Renal cortex interstitium (tissue), 15 donors: ENCODE measurements at places on chromosomes 3 and 15. TPM values are rescaled to one million over a fixed set of nuclear protein-coding genes. Genes with fewer than 3 reads are reported as not detected.
A peak's percentile ranks its signal among the peaks of the same experiment; 100 is the strongest.

- no peak for DNase-seq
Measured at GRCh38 chr15:40878785-40879184, 4.8 kb upstream of the RHOV start.

- no peak for DNase-seq
Measured at GRCh38 chr3:195911041-195911945, 2.9 kb upstream of the TNK2 start.

GRCh38 chr3:71402280-71402679 is 181.2 kb downstream of the FOXP1 start:
- no peak for DNase-seq

- DNase-seq = no peak
Measured at GRCh38 chr15:83561661-83562060, 92.3 kb upstream of the ADAMTSL3 start.

- no peak for DNase-seq
Measured at GRCh38 chr3:3603351-3603750, 195.9 kb upstream of the LRRN1 start.

GRCh38 chr3:49165771-49166751 is at the start of gene CCDC71:
Gene CCDC71 (minus strand): TSS chr3:49166331. CDS start chr3:49164208, 2,123 bp downstream.
- DNase-seq = peak; percentile 56

- no peak for DNase-seq
Measured at GRCh38 chr3:131231710-131232389, 149.7 kb upstream of the NUDT16 start.

DNA sequence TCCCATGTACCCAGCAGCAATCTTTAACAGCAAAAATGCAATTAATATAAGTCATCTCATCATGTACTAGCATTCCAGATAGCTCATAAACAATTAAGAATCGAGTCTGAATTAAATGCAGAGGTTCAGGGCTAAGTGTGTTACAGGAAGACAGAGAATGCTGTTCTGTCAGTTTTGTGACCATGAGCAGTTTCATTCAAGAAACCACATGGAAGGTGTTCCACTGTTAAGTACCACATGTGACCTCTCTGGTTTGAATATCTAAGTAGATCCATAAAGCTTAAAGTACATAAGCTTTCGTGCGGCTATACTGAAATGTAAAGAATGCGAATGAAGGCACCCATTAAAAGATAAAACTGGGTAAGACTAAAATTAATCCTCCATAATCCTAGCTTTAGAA is 272.3 kb downstream of the IL5RA start:
- no peak for DNase-seq

DNA sequence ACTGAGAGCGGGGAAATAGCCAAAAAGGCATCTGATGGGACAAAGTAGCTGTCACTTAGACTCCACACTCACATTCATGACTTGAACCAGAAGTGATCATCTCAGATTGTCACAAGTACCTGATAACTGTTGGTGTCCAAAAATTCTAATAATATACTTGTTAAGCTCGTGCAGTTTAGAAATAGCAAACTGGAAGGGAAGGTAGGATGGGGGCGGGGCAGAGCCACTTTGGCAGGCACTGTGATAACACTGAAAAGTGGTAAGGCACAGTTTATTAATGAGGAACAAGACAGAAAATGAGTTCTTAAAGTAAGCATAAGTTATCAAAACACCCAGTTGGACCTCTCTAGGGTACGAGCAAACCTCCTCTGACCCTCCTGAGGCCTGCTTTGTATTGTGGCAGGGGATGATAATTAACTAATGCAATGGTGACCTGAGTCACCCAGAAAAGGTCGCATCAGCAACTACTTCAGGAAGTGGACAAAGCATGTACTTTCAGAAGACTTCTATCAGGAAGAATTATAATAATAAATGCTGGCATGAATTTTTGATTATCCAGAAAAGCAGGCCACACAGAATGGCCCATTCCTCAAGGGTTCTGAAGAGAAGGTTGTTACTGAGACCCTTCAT is 54.4 kb downstream of the ADCY5 start:
- DNase-seq = no peak

DNA sequence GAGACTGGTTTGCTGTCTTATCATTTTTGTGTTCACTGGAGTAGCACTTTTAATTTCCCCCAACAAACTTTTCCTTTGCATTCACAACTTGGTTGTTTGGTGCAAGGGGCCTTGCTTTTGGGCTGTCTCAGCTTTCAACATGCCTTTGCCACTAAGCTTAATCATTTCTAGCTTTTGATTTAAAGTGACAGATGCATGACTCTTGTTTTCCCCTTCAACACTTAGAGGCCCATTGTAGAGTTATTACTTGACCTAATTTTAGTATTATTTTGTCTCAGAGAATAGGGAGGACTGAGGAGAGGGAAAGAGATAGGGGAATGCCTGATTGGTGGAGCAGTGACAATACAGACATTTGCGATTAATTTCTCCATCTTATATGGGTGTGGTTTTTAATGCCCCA is 340.1 kb upstream of the MANF start:
- no peak for DNase-seq

DNA sequence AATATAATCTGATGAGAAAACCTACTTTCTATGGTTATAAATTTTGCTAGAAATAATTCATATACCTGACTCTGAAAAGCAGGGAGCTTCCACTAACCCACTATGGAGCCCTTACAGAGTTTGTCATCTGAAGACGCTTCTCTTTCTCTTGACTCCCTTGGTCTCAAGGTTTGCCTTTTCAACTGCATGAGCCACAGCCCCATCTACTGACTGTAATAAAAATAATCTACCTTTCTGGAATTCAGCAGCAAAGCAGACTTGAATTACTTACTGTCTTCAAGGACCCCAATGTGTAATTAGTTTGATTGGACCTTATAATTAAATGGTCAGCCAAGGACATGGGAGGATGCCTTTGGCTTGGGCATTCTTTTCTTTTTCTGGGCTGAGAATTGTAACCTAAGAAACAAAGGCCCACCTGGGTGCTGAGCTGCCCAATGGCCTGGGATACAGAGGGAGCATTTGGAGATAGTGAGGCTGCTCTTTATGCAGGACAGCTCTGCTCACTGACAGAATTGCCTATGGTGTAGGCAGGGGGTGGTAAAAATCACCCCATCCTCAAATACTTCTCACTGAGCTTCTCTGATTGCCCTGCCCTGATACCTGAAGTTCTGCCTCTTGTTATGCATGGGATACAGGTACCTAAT is 178.6 kb upstream of the TRIM42 start:
- DNase-seq = no peak

DNA sequence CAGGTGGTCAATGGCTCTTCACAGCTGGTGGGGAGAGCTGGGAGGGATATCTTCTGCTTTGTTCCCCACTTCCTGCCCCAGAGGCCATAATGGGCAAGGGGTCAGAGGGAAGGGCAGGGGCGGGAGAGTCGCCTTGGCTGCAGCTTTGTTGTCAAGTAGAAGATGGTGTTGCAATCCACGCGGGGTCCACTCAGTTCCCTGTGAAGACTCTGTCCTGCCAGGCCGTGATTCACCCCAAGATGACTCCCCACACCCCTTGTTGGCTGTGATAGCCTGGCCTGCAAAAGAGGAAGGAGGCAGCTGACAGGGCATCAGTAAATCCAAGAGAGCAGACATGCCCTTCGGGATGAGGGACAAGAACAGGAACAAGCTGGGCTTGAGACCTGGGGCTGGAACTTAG is 6.9 kb downstream of the GALNT15 start:
- no peak for DNase-seq

DNA sequence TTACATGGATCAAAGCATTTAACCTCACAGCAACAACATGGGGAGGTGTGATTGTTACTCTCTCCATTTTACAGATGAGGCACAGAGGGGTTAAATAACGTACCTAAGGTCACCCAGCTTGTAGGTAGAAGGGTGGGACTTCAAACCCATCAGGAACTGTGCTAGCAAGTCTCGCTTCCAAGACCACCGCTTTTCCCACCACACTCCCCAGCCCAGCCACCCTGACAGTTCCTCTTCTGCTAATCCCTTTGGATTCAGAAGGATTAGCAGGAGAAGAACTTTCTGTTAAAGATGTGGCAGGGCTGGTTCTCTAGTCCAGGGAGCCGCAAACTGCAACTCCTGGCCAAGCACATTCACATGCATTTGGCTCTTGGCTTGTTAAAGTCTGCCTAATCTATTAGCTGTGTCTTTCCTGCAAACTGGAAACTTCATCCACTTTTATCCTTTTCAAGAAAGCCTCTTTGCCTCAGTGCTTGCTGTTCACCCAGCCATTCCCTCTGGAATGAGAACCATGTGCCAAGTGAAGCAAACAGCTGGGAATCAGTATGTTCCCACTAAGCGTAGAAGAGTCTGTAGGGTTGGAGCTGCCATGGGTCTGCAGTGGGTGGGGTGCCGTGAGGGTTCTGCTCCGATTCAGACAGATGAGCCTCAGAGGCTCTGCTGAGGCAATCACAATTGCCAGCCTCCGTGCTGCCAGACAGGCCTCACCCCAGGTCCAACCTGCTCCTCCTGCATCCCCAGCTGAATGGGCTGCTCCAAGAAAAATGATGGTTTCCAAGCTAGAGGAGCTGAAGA is 44.6 kb downstream of the POMGNT2 start:
- no peak for DNase-seq

DNA sequence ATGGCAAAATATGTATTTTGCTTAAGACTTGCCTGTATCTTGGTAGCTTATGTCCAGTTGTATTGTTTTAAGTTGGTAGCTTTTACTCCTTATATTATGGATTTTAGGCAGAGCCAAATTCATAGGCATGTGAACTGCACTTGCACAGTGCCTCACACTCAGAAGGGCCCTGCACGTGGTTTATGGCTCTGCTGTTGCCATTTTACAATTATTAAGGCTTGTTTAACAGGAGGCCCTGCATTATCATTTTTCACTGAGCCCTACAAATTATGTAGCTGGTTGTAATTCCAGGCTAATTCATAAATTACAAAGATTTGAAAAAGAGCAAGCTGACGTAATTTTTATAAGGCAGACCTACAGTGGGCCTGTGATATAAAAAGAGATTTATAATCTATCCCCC is 537.6 kb upstream of the UBE2E2 start:
- no peak for DNase-seq

- DNase-seq = no peak
Measured at GRCh38 chr3:114110439-114110838, 53.9 kb downstream of the QTRT2 start.

DNA sequence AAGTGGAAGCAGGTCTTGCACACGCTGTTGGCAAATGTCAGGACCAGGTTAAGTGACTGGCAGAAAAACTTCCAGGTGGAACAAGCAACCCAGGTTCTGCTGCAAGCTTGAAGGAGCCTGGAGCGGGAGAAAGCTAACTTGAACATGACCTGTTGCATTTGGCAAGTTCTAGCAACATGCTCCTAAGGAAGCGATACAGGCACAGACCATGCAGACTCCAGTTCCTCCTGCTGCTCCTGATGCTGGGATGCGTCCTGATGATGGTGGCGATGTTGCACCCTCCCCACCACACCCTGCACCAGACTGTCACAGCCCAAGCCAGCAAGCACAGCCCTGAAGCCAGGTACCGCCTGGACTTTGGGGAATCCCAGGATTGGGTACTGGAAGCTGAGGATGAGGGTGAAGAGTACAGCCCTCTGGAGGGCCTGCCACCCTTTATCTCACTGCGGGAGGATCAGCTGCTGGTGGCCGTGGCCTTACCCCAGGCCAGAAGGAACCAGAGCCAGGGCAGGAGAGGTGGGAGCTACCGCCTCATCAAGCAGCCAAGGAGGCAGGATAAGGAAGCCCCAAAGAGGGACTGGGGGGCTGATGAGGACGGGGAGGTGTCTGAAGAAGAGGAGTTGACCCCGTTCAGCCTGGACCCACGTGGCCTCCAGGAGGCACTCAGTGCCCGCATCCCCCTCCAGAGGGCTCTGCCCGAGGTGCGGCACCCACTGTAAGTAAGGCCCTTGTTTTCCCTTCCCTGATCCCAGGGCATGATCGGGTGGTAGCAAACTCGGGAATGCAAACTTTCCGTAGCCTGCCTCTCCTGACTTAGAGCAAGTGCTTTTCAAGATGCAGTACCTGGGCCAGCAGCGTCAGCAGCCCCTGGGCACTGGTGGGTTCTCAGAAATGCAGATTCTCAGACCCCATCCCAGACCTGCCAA is 759 bp downstream of the GALNT15 start:
- DNase-seq = no peak

GRCh38 chr15:36499412-36500389 is 79.7 kb upstream of the CDIN1 start:
- DNase-seq = no peak

Gene ROPN1B
- 0.76 TPM for polyA plus RNA-seq

Gene ZMAT3
- 9.2 TPM for polyA plus RNA-seq

Gene TICRR
- polyA plus RNA-seq = 10.6 TPM

Gene CPLX3
- not detected for polyA plus RNA-seq

Gene P2RY12
- 0.56 TPM for polyA plus RNA-seq
